ENCODE measurements at places on chromosomes 2 and 18.
A peak's percentile ranks its signal among the peaks of the same experiment; 100 is the strongest.

GRCh38 chr2:133676392-133677130 lies 108.3 kb upstream of the NCKAP5 start:
- DNase-seq: no peak

DNA sequence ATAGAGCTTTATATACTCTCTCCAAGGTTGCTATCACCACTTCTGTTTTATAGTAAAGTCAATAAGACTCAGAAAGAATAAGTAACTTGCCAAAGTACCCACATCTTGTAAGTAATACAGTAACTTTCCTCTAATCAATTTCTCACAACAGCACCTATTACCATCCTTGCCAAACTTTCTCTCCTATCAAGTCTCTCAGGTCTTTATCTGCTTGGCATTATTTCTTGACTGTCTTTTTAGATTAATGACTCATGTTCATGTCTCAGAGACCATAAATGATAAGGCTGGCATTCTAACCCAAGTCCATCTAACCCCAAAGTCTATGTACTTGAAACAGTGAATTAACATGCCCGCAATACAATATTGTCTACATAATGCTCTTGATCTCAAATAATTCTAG lies 618.0 kb upstream of the ZEB2 start:
- no peak for DNase-seq

- peak; percentile 43 for DNase-seq
Measured at GRCh38 chr2:15890936-15891905, 49.1 kb upstream of the MYCN start.

DNA sequence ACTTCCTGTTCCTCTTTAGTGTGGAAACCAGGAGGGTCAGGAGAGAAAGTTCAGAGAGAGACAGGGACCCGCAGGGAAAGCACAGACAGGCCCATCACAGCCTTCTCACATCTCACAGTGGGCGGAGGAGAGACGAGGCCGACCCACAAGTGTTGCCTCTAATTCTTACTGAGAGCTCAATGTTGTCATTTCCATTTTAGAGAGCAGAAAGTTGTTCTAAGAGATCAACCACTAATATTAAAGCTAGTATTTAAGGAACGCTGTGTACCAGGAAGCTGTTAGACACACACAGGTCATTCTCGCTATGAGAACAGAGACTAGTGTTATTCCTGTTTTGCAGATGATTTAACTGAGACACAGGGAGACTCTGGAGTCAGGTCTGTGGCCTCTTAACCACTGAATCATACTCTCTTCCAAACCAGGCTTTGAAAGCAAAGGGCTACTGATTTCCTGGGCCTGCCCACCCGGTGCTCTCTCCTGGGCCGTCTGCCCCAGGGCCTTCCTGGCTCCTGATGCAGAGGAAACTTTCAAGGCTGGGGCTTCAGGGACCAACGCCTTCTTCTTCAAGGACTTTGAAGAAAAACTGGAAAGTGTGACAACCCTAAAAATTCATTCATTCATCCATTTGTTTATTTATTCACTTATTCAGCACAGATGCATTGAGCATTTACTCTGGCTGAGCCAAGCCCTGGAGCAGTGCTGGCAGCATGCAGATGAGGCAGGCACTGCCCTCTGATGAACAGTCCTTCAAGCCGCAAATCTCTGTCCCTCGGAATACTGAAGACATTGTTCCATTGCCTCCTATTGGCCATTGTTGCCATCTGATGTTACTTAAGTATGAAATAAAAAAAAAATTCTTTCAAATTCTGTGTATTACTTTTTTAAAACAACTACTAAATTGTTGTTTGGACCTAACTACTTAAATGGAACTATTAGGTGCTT lies 37.2 kb upstream of the BIN1 start:
- no peak for DNase-seq

GRCh38 chr2:34660741-34661140 lies 1061.6 kb upstream of the FAM98A start:
- no peak for DNase-seq

- DNase-seq: peak; percentile 88
Measured at GRCh38 chr2:18149660-18150246, 271.3 kb downstream of the KCNS3 start.

DNA sequence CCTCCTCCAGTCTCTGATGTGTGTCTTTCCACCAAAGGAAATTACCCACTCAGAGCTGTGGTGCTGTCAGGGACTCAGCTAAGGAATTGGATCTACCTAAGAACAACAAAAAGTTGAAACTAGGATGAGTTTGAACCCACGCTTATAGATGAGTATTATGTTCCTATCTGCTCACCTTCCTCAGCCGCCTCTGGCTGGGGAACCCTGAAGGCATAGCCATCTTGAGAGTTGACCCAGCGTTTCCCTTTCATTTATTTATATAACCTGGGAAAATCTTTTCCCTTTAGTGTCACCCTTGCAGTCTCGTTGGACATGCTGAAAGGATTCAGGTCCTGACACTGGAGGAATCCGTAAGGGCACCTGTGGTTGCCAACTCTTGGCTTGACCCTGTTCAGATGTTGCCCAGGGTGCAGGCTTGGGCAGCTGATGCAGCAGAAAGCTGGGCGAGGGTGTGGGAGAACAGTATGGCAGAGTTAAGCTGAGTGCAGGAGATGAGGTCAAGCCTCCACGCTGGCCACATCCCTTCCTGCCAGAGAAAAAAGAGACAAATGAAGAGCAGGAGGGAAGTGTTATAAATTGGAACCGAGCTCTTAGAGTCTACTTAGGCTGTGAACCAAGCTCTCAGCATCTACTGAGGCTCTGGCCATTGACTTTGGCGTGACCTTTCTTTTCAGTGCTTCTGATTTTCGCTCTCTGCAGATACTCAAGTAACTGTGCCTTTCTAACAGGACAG lies 1.9 kb downstream of the CDH20 start:
- no peak for DNase-seq

- no peak for DNase-seq
Measured at GRCh38 chr2:215466097-215466909, 30.4 kb upstream of the FN1 start.

DNA sequence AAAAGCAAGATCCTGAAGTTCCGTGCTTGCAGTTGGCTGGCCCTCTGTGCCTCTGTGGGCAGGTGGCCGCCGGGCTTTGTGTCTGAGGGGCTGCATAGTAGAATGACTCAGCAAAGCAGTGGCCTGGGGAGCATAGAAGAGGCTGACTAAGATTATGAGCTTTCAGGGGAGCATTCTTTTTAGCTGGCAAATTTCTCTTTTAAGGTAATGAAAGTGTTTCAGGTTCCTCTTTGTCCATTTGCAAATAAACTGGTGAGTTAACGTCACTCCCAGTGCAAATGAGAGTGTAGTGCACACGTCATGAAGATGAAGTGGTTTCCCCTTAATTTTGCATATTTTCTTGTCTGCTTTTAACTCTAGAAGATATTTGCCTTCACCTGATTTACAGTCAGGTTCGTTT lies 98.6 kb downstream of the BCL2L11 start:
- peak; percentile 46 for DNase-seq

All from GM23338 (cell line).